ENCODE measurements at places on chromosomes 4 and X.

GRCh38 chr4:95049551-95050233 lies 291.9 kb downstream of the BMPR1B start:
- DNase-seq: no peak

- DNase-seq: no peak
These were observed 32.3 kb upstream of the ASMTL start for GRCh38 chrX:1485033-1485432.

GRCh38 chr4:48375651-48376304 lies 34.4 kb downstream of the SLAIN2 start:
- no peak for DNase-seq

DNA sequence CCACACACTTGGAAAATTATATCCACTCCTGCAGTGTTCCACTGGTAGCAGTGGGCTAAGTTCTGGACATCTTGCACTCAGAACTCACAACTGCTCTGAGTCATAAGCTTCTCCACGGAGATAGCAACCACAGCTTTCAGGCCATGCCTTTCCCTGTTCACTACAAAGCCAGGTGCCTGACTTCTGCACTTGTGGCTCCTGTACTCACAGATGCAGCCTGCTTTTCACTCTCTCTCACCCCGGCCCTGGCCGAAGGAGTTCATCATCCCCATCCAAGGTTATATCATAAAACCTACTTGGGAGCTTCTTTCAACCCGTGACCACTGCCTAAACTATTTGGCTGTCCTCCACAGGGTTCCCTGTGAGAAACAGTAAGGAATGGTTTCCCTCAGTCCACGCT lies 999.4 kb downstream of the GLUD2 start:
- no peak for DNase-seq

DNA sequence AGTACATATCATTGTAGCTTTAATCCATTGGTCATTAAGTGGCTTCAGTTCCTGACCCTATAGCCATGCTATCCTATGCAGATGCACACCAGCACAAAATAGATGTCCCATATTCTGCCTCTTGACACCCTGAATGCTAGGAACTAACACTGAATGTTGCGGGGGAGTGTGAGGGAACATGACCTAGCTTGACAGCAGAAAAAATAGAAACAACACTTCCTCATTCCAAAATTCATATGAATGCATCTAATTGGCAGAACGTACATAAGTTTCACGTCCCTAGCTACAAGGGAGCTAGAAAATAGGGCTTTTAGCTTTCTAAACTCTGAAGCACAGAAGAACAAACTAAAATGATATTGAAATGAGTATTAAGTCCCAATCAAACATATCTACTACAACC lies 14.4 kb upstream of the DCAF8L1 start:
- DNase-seq: no peak

DNA sequence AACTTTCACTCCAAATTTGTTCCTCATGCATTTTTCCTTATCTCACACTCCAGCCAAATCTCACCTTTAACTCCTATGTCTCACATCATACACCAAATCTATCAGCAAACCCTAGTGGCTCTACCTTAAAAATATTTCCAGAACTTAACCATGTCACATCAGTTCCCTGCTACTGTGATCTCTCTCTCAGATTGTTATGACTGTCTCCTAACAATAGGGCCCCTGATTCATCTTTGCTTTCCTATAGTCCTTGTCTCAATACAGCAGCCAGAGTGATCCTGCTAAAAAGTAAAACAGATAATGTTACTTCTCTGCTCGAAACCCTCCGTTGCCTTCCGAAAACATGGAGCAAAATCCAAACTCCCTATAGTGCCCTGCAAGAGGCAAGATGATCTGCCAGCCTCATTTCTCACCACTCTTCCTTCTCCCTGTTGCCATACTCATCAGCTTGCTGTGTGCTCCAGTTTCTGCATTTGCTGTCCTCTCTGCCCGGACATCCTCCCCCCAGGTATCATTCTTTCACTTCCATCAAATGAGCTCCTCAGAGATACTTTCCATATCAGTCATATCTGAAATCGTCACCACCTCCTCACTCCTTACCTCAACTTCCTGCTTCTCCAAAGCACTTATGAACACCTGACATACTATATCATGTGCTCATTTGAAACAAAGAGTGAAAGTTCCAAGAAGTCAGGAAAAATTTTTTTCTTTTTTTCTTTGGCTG lies 293.4 kb upstream of the NR3C2 start:
- DNase-seq: no peak

- no peak for DNase-seq
These were observed 17.5 kb upstream of the C4orf36 start for GRCh38 chr4:86909546-86910295.

- DNase-seq: no peak
These were observed 8.8 kb downstream of the NHSL2 start for GRCh38 chrX:71919431-71919830.

DNA sequence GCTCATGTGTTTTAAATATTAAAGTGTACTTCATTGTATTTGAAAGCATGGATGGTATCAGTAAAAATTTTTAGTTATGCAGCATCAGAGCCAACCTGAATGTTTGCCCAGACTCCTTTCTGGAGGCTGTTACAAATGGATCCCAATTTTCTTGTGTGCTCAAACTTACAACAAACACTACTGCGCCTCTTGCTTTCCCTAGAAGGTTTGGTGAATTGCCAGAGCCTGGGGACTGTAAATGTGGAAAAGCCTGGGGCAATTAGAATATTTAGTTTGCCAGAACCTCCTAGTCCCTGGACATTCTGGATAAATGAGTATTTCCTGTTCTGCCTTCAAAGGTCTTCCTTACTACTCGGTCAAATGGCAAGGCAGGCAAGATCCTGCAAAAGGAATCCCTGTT lies 4.8 kb downstream of the CAPN6 start:
- DNase-seq: no peak

DNA sequence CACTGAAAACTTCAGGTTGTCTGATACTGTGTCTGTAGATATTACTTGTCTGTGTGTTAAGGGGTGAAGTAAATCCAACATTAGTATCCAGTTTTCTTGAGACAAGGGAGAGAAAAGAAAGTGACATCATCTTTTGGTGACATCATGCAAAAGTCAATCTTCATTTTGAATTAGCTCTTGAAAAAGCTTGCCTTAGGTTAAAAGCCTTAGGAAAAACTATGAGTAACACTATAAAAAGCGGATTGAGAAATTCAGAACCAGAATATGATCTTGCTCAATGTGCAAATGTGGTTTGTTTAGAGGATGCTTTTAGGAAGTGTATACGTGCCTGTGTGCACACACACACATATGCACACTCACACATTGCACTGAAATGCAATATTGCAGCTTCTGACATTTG lies 345.8 kb upstream of the CASK start:
- DNase-seq: no peak

DNA sequence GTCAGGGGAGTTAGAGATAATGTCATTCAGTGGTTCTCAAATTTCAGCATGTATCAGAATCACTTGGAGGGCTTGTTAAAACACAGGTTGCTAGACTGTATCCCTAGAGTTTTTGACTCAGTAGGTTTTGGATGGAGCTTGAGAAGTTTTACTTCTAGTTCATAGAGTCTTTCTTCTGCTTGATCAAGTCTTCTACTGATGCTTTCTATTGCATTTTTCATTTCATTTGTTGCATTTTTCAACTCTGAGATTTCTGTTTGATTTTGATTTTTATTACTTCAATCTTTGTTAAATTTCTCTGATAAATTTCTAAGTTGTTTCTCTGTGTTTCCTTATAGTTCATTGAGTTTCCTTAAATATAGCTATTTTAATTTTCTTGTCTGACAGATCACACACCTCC lies 361.4 kb downstream of the RAPGEF2 start:
- no peak for DNase-seq

DNA sequence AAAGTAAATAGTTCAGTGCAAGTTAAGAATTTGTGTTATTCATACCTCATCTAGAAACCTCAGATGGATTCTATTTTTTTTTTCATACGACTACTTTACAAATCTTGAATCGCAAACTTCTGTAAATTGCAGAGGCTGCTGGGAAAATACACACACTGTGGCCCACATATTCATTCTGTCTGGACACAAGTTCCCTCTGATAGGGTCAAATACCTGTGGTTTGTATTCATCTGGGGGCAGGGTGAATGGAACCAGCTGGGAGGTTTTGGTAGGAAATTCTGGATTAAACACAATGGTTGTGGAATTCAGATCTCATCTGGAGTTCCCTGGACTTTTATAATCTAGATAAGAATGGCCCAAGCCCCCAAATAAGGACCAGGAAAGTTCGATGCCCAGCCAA lies 56.2 kb downstream of the SPATA18 start:
- no peak for DNase-seq

DNA sequence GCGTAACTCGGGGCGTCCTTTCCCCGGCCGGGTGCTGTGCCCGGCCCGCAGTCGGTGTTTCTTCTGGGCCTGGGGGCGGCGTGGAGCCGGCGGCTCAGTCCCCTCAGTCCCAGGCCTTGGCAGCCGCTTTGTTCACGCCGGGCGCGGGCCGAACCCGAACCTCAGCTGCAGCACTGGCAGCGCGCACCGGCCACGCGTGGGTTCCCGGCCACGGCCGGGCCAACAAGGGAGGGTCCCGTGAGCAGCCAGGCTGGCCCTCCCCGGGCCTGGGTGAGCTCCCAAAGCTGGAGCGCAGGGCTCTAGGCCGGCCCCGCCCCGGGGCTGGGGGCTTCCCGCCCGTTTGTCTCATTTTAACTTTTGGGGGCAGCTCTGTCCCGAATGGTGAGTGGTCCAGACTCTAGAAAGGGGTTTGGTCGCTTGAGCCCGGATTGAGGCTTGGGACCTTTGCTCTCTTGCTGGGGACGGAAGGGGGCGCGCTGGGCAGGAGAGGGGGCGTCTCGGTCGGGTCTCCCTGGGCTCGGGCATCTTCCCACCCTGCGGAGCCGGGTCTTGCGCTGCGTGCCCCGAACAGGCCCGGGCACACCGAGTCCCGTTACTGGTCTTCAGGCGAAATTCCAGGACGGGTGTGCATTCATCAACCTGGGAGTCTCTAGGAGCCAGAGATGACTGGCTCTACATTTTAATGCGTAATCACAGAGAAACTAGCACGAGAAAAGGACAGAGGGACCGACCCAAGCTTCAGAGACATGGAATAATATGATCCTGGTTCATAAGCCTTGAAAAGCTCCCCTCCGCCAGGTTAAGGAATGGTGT lies 177.1 kb downstream of the CBR4 start:
- no peak for DNase-seq

- DNase-seq: no peak
These were observed 109.2 kb upstream of the LIMCH1 start for GRCh38 chr4:41428601-41429279.

DNA sequence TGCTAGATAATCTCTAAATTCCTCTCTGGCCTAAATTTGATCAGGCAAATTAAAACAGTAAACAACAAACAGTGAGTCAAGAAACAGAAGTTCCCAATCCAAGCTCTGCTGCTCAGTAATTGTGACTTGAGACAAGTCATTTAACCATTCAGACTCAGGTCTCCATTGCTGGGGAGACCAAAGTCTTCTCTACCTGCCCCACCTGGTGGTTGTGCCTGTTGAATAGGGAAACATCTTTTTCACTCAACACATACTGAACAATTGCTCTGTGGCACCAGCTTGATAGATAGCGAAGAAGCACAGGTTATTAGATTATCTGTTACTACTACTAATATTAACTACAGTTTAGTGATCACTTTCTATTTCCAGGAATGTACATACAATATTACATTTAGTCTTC lies 112.1 kb upstream of the EOLA2 start:
- no peak for DNase-seq

DNA sequence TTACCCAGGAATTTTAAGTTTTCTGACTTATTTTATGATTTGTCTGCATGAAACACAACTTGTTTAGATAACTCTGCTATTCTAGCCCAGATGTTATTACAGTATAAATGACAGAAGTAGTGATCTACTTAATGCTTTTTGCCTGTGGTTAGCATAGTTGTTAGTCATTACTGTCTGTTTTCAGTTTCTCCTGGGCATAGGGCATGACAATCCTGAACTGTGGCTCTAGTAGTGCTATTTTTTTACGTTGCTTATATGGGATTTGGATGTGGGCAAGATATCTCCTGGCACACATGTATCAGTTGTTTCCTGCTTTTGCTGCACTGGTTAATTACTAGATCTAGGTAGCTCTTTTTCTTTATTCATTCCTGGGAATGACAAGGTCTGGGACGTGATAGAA lies 1005.8 kb downstream of the PCDH18 start:
- DNase-seq: no peak

DNA sequence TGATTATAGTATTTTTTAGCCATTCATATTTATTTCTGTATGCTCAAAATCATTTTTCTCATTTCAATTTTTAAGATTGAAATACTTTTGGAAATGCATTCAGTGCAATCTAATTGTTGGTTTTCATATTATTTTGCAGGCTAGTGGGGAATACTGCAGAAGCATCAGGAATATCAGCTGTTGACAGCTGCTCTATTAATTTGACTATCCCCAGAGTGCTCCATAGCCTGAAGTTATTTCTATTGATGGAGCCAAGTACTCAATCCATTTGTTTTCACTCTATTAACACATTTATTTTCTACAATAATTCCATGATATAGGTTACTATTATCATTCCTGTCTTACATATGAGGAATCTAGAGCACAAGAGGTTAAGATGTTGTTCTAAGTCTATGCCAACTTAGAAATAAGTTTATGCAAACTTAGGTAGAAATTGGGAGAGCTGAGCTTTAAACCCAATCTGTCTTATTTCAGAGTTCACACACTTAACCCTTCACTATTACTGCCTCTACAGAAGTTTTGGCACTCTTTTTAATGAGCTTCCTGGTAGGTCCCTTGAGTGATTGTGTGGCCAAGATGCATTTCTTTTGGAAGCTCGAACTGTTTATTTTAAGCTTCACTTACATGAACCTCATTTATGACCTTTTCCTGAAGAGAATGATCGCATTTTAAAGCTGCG lies 65.6 kb upstream of the PCDH18 start:
- DNase-seq: no peak

DNA sequence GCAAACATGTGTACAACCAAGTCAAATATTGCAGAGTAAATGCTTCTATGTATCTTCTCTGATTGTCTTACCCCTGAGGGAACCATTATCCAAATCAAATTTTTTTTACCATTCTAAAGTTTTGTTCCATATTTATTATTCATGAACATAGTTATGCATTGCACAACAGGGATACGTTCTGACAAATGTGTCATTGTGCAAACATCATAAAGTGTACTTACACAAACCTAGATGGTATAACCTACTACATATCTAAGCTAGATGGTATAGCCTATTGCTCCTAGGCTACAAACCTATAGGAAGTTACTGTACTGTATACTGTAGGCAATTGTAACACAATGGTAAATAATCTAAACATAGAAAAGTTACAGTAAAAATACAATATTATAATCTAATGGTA lies 23.4 kb downstream of the BEX3 start:
- no peak for DNase-seq

- DNase-seq: no peak
These were observed 38.7 kb downstream of the RAI2 start for GRCh38 chrX:17822351-17822750.

GRCh38 chr4:171676555-171677215 lies 136.5 kb upstream of the GALNTL6 start:
- DNase-seq: no peak

- no peak for DNase-seq
These were observed 90.3 kb downstream of the ARX start for GRCh38 chrX:24925430-24925829.

DNA sequence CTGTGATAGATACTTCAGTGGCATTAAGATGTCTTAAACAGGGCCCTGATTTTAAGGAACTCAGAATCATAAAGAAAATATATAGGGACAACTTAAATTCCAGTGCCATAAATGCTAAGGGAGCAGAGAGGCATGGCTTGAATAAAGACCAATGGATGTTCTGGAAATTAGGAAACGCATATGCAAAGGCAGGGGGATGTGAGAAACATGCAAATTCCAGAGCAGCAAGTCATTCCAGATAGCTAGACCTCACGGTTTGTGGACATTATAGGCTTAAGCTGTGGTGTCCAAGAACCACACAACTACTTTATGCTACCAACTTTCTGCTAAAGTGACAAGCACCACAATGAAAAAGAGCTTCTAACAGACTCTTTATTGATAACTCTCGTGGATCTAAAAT lies 132.6 kb upstream of the ANK2 start:
- DNase-seq: no peak

All from CD4-positive, alpha-beta T cell treated with Interleukin-12 subunit alpha and Interleukin-12 subunit beta, for 1 hour (primary cell).